ENCODE measurements at places on chromosomes 12 and 14.

- peak; percentile 13 for DNase-seq
These were observed 150.9 kb upstream of the GRIP1 start for GRCh38 chr12:66829660-66830325.

DNA sequence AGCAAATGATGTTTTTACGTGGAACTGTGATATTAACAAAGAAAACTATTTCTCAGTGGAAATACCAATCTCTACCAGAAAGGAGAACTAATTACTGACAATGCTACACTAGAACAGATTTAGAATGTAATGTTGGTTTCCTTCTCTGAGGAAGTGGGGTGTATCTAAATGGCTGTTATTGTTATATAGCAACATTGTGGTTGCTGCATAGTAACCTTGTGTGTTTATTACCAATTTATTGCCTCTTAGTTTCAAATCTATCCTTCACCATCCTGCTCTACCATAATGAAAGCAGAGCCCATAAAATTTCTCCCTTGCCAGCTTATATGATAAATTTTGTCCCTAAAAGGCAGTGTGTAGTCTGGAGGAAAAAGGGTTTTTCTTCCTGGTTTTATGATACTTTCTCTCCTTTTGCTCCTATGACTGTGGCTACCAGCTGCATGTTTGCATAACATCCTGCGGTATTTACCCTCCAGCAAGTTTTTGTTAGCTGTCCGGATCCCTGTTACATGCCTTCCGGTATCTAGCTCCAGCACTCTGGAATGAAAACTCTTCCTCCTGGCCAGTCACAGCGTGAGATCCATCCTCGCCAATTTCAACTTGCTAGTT, 5.7 kb upstream of the KLRK1 start:
- DNase-seq = no peak

DNA sequence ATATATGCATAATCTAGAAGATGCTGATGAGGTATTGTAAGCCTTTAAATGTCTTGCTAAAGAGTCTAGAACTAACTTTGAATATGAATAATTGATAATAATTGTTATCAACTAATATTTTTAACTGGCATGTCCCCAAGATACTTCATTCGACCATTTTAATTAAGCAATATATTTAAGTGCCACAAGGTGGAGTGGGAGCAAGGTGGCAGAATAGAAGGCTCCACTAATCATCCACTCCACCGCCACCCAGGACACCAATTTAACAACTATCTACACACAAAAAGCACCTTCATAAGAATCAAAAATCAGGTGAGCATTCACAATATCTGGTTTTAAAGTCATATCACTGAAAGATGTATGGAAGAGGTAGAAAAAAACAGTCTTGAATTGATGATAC, 409.6 kb downstream of the SEC23A start:
- DNase-seq = no peak

DNA sequence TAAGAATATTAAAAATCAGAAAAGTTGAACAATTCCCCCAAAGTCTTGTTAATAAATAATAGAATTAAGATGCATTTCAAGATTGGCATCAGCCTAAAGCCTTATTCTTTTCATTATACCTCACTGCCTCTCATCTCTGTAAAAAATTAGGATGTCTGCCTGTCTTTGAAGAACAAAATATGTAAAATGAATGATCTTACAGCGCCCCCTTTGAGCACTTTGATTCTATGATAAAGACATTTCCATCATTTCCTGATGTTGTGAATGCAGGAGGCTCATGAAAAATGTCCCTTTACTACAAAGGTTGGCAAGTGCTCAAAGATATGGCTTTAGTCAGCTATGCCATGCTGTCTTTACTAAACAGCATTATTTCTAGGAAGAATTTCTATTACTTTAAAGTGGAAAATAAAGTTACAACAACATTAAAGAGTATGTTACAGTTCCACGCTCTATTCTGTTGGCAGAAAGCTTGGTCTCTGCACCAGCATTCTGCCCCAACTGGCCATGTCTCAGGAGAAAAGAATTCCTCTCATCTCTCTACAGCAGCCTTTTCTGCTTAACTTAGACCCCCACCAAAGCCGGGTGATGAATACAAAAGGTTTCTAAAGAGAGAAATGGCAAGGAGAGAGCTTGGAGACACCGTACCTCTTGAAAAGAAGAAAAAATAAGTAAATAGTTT, 95.1 kb downstream of the LLPH start:
- DNase-seq = no peak

DNA sequence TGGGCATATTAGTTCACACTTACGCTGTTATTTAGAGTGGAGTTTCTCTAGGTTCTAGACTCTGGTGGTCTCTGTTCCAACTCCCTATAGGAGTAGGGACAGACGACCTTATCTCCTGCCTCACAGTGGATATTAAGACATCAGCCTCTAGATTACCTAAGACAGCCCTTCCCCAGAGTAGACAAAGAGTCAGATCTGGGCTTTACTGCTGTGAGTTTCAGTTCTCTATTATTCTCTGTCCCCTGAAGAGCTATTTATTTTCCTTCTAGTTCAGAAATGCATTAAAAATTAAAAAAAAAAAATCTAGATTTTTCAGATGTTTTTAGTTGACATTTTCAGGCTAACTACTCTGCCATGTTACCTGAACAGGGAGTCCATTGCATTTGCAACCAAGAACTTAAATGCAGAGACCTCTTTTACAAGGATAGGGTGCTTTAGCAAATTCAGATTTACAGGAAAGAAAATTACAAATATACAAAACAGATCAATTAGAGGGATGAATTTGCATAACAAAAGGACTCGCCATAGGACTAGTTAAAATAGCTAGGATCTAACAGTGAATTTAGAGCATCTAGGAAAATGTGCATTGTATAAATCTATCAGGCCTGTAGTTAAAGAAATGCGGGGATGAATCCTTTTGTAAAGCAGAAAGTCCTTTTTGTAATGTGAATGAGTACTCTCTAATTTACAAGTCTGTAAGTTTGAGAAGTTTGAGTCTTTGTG, 381.4 kb downstream of the APAF1 start:
- DNase-seq = no peak

- DNase-seq = no peak
These were observed 111.3 kb downstream of the RMST start for GRCh38 chr12:97573901-97574300.

DNA sequence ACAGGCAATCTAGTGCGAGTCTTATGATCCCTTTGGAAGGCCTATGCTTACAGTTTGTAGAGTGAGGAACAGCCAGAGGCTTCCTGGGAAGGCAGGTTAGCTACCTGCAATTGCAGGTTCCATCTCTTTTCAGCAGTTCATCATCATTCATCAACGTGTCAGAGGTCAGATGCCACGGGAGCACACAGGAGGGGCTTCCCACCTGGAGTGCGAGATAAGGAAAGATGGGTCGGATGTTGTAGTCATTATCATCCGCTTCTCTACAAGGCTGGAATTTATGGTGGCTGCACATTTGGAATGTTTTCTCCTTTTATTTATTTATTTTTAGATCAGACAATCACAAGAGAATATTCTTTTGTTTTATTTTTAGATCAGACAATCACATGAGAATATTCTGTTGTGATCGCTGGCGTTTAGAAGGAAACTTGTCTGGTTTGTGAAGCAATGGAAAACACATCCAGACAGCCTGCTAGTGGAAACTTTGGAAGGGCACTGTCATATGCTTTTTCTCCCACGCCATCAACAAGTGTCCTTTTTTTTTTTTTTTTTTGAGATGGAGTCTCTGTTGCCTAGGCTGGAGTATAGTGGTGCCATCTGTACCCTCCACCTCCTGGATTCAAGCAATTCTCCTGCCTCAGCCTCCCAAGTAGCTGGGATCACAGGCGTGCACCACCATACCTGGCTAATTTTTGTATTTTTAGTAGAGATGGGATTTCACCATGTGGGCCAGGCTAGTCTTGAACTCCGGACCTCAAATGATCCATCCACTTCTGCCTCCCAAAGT, 1.9 kb upstream of the BICD1 start:
- DNase-seq = no peak

GRCh38 chr14:75411214-75411540, 16.6 kb upstream of the JDP2 start:
- no peak for DNase-seq

All from CD4-positive, alpha-beta T cell treated with Interleukin-6 for 4 hours (primary cell).